ENCODE measurements at places on chromosomes 11 and 22.

DNA sequence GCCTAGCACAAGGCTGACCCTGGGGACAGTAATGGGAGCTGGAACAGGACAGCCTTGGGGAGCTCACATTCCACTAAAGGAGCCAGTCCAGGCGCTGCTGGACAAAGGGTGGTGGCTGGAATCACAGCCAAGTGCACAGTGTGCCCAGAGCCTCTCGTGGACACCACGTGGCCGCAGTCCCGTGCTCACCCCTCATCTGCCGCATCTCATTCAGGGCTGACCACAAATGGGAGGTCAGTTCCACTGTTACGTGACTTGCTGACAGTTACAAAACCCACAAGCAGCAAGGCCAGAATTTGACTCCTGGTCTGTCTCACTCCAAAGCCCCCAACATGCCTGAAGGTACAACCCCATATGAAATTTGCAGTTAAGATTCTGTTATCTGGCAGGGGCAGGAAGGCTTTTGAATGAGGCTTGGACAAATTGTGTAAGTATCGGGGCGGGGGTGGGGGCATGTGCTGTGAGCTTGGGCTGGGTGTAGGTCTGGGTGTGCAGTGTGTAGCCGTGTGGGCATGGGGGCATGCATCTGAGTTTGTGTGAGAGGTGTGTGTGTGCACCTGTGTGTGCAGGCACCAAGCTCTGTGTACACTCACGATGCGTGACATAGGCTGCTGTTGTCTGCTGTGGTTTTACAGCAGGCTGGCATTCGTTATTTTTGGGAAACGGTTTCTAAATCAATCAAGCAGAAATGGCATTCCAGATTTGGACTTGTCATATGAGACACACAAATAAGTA, 301.7 kb downstream of the BRD1 start:
- DNase-seq: no peak

GRCh38 chr22:16781074-16781763, 44.0 kb downstream of the XKR3 start:
- no peak for DNase-seq

DNA sequence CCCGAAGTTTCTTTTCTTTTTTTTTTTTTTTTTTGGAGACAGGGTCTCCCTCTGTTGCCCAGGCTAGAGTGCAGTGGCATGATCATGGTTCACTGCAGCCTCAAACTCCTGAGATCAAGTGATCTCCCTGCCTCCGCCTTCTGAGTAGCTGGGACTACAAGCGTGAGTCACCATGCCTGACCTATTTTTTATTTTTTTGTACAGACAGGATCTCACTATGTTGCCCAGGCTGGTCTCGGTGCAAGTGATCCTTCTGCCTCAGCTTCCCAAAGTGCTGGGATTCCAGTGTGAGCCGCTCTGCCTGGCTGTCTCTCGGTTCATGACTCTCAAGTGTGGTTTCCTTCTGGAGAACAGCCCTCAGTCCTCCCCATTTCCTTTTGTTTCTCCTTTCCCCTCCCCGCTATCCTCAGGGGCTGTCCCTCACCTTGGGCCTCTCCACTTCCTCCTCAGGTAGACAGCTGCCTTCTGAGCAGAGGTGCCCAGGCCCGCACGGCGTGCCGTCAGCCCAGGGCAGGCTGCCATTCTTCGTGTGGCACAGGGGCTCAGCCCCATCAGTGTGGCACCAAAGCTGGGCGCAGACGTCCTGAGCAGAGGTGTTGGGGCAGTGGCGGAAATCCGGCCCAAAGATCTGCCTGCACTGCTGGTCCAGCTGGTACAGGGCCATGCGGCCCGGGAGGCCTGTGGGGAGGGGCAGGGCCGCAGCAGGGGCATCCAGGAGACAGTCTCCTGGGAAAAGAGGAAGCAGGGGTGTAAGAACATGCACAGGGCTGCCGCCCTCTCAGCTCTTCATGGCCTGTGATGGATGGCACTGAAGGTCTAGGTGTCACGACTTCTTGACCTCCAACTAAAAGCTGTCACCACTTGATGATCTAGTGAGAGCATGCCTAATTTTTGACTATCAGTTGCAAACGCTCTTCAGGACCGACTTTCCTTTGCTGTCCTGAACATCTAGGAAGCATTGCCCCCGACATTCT, 14.0 kb downstream of the ADAMTS8 start:
- DNase-seq: no peak

GRCh38 chr22:42114721-42115120, 15.9 kb downstream of the CYP2D6 start:
- DNase-seq: no peak

- DNase-seq: no peak
Measured at GRCh38 chr11:68374531-68374930, 62.1 kb downstream of the LRP5 start.
